ENCODE measurements at places on chromosomes 3 and 15.

DNA sequence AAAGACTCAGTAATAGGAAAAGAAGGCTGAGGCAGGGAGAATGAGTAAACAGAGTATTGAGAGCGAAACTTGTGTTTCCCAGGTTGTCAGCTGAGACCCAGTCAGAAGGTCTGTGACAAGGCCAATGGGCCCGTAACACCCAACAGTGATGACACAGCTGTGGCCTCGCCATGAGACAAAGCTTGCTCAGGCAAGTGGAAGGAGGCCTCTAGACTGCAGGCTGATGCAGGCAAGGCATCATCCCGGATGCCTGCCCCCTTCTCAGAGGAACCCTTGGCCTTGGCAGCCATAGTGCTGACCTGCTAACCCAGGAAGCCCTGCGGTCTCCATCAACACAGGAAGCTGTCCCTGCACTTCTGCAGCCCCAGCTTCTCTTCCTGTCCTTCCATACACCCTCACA lies 15.4 kb downstream of the RAB6B start:
- H3K4me1 ChIP-seq: peaks cover 18% of the 10 kb centered on the region
- no peaks in the 10 kb centered on the region for H3K27me3 ChIP-seq
- H3K4me3 ChIP-seq: no peak overlapping the region
- no peak for DNase-seq

- no peak overlapping the region for H3K4me3 ChIP-seq
- H3K4me1 ChIP-seq: peaks cover 28% of the 10 kb centered on the region
- H3K36me3 ChIP-seq: no peaks in the 10 kb centered on the region
- no peaks in the 10 kb centered on the region for H3K27me3 ChIP-seq
- DNase-seq: no peak
Observed at GRCh38 chr15:42203891-42204290, 4.2 kb downstream of the VPS39 start.

DNA sequence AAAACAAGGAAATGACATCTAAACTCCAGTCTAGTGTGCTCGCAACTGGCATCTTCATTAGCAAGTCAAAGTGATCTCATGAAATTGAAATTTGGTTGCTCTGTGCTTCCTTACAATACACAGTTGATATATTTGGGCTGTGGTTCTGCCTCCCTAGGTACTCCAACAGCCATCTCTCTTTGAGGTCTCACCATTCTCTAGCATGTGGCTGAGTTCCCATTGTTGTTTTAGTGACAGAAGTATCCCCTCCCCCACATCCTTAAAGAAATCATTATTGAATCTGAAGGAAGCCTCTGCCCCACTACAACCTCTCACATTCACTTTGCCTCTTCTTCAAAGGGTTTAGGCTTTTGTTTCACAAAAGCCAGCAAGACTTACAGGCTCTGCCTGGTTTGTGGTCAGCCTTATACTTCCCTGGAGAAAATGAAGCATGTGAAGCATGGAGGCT lies 516.5 kb downstream of the NLGN1 start:
- no peaks in the 10 kb centered on the region for H3K27me3 ChIP-seq
- H3K27ac ChIP-seq: no peak overlapping the region
- no peaks in the 10 kb centered on the region for H3K36me3 ChIP-seq
- H3K4me1 ChIP-seq: no peaks in the 10 kb centered on the region
- no peak for DNase-seq

DNA sequence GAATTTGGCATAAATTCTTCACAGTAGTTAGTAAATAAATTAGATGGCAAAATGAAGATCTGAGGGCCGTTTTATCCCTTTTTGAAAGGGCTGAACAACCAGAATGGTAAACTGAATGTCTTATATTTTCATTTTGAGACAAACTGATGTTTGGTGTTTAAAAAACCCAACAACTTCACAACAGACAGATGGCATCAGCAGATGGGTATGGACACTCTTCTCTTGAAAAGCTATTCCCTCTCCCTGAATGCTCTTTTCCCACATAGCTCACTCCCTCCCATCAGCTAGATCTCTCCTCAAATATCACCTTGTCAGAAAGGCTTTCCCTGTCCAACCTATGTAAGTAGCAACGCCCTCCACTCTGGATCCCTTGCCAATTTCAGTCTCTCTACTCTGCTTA lies 33.3 kb downstream of the EMC4 start:
- no peaks in the 10 kb centered on the region for H3K36me3 ChIP-seq
- H3K27me3 ChIP-seq: no peaks in the 10 kb centered on the region
- no peak overlapping the region for H3K4me3 ChIP-seq
- H3K4me1 ChIP-seq: no peaks in the 10 kb centered on the region
- no peak for DNase-seq
- no peak overlapping the region for H3K27ac ChIP-seq

GRCh38 chr3:2823031-2823430 lies 287.1 kb downstream of the IL5RA start:
- no peak for DNase-seq
- H3K4me3 ChIP-seq: no peak overlapping the region
- H3K27me3 ChIP-seq: no peaks in the 10 kb centered on the region
- no peaks in the 10 kb centered on the region for H3K36me3 ChIP-seq

- H3K27me3 ChIP-seq: no peaks in the 10 kb centered on the region
- H3K4me1 ChIP-seq: no peaks in the 10 kb centered on the region
- no peak overlapping the region for H3K27ac ChIP-seq
- H3K36me3 ChIP-seq: no peaks in the 10 kb centered on the region
- no peak overlapping the region for H3K4me3 ChIP-seq
Observed at GRCh38 chr15:69916169-69916785, 181.4 kb downstream of the TLE3 start.

DNA sequence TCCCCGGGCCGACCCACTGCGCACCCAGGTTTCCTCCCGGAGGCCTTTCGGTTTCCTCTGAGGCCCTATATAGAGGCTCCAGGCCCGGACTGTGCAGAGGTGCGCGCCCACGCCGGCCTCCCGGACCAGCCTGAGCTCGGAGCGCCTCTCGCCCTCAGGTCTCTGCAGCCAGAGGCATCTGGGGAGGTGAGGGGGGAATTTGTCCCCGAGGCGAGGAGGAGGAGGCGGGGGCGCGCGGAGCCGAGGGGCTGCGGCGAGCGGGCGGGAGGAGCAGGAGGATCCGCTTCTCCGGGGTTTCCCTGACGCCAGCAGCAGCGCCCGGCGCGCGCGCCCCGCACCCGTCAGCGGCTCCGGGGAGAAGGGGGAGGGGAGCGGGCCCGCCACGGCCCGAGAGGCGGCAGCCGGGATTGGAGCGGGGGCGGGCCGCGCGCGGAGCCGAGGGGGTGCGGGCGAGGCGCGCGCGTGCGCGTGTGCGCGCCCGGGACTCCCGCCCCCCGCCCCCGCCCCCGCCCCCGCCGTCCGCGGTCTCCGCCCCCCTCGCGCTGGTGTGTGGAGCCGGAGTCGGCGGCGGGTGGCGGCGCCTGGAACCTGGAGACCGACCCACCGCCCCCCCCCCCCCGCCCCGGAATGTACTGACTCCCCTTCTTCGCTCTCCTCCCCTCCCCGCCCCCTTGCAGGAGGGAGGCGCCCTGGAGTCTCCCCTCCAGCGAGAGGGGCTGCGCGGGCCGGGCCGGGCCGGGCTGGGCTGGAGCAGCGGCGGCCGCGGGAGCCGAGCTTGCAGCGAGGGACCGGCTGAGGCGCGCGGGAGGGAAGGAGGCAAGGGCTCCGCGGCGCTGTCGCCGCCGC lies at the start of gene NEO1:
TSS of gene NEO1 (plus strand) at position 657 of the 846 bp plus-strand sequence. CDS start 213 bp downstream, outside the sequence.
- peak within 1 kb of the TSS; percentile 60 for H3K4me3 ChIP-seq
- H3K27ac ChIP-seq: no peak within 1 kb of the TSS
- H3K36me3 ChIP-seq: no peaks in the 10 kb centered on the region
- DNase-seq: peak; percentile 83

- H3K4me1 ChIP-seq: peaks cover 8% of the 10 kb centered on the region
- no peak overlapping the region for H3K27ac ChIP-seq
- H3K36me3 ChIP-seq: no peaks in the 10 kb centered on the region
- H3K4me3 ChIP-seq: no peak overlapping the region
- no peak for DNase-seq
- peaks cover 19% of the 10 kb centered on the region for H3K27me3 ChIP-seq
Observed at GRCh38 chr15:93072411-93073394, 16.3 kb downstream of the RGMA start.

DNA sequence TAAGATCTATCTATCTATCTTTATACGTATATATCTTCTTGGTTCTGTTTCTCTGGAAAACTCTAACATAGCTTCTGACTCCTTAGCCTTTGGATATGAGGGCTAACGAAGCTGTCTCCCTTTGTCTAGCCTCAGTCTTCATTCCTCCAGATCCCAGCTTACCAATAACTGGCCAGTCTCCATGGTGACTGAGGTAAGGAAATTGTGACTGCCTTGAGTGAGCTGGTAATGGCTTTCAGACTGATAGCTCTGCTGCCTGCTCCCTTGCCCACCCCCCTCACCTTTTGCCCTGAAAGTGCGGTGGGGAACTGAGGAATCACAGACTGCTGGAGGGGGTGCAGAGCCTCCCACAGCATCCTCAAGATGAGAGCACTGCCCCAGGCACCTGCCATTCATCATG lies 65.8 kb upstream of the ABHD17C start:
- H3K36me3 ChIP-seq: no peaks in the 10 kb centered on the region
- no peak overlapping the region for H3K4me3 ChIP-seq
- no peaks in the 10 kb centered on the region for H3K27me3 ChIP-seq
- no peak for DNase-seq
- H3K4me1 ChIP-seq: no peaks in the 10 kb centered on the region

DNA sequence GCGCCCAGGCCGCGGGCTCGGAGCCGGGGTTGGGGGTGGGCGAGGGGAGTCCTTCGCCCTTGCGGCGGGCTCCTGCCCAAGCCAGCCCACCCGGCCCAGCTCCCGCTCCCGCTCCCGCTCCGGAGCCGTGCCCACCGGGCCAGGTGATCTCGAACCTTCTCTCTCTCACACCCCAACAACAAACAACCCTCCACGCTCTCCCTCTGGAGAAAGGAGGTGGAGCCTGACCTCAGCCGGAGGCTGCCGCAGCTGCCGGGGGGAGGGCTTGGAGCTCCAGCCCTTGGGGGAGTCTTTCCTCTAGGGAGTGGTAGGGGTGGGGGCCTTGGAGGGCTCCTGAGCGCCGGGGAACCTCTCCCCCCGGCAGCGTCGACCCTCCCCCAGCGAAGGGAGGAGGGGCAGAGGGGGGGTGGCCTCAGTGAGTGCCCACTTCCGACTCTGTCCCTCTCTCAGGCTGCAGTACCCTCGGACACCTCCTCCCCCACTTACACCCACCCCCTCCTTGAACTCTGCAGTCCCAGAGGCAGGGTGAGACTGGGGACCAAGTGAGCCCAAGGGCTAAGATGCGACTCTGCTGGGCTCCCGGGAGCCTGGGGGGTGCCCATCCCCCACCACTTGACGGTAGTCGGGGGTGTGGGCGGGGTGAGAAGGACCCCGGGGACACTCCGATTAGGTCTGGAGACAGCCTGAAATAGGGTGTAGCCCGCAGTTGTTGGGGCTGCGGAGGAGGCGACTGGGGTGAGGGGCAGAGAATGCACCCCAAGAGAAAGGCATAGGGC lies 4.4 kb upstream of the BAHD1 start:
- no peak for DNase-seq
- H3K4me3 ChIP-seq: peak overlapping the region; percentile 45
- peak overlapping the region; percentile 52 for H3K27ac ChIP-seq
- H3K36me3 ChIP-seq: no peaks in the 10 kb centered on the region

DNA sequence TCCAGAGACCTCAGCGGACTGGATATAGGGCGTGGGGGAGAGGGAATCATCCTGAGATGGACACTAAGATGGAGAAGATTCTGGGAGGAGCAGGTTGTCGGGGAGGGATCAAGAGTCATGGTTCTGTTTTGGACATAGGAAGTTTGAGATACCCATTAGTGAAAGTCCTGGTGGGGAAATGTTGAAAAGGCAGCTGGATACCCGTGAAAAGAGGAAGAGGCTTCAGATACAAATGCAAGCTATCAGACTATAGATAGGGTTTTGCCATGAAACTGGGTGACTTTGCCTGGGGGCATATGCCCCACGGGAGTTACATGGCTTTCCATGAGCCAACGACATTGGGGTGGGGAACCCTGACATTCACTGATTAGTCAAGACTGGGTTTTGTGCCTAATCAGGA lies 1.1 kb upstream of the GPR62 start:
- H3K4me3 ChIP-seq: no peak overlapping the region
- H3K27ac ChIP-seq: no peak overlapping the region
- no peak for DNase-seq

DNA sequence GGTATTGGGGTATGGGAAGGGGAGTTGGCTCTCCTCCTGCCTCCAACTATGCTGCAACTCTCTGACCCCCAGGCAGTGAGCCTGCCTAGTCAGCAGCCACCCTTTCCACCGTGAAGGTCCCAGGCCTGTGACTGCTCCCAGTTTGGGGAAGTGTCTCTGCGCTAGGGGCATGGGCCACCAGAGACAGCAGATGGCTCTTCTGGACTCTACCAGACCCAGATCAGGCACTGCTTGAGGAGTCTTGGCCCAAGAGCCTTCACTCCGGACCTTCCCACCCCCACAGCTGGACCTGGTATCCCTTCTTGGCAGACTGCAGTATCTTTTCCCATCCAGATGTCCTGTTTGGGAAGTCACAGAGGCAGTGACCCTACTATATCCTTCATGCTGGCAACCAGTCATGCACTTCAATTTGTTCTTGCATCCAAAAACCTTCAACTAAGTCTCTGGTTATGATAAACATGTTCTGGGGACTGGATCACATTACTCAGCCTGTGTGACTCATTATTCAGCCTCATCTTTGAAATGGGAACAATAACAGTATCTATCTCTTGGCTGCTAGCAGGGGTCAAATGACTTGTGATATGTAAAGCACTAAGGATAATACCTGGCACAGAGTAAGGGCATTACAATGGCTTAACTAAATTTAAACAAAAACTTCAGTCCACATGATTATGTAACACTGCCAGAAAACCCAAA lies 62.7 kb downstream of the POMGNT2 start:
- H3K4me3 ChIP-seq: no peak overlapping the region
- DNase-seq: no peak
- no peak overlapping the region for H3K27ac ChIP-seq
- no peaks in the 10 kb centered on the region for H3K27me3 ChIP-seq

- no peak overlapping the region for H3K4me3 ChIP-seq
- no peak for DNase-seq
- no peaks in the 10 kb centered on the region for H3K4me1 ChIP-seq
Observed at GRCh38 chr3:123505820-123506219, 56.9 kb upstream of the ADCY5 start.

DNA sequence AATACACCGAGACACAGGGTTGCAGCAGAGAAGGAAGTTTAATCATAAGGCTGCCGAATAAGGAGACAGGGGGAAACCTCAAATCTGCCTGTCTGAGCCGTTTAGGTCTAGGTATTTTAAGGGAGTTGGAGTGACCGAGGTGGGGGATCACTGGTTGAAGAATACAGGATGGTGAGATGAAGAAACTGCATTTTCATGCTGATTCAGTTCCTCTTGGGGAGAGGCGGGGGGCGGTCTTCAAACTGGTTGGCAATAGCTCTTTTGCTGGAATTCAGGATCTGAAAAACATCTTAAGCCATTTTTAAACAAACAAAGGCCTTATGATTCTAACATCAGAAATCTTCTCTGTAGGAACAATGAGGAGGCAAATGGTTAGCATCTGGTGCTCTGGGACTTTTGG lies 699.5 kb upstream of the CFAP20DC start:
- H3K4me3 ChIP-seq: no peak overlapping the region
- no peak for DNase-seq
- H3K4me1 ChIP-seq: peaks cover 15% of the 10 kb centered on the region
- H3K36me3 ChIP-seq: peaks cover 3% of the 10 kb centered on the region
